ELR (cell line): ENCODE measurements at places on chromosomes 2 and 18.

DNA sequence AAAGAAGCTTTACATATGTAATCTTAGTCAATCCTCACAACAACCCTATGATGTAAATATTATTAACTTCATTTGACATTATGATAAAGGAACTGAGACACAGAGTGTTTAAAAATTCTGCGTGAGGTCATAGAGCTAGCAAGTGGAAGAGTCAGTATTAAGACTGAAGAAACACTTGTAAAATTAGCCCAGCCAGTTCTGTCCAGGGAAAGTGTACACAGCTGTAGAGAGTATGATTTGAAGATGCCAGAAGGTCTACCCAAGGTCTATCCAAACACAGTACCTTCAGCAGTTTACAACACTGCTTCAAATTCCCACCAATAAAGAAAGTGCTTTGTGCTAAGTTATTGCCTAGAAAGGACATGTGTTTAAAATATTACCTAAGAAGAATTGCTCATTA lies 51.7 kb upstream of the ITPRID2 start:
- DNase-seq, result no peak

DNA sequence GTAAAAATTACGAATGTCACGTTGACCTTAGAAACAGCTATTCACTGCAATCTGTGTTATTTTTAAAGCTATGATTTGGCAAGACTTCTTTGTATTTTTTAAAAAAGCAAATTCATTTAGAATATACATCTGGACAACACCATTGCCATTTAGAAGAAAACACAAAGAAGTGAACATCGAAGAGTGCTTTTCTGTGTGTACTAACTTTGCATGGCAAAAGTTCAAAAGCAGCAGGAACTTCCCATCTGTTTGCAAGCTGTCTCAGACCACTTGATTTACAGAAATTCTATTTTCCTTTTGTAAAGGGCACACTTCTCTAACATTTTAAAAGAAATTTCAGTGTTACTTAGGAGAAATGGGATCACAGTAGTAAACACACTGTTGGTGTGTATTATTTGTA lies 145.9 kb downstream of the CALCRL start:
- DNase-seq, result peak; percentile 7

DNA sequence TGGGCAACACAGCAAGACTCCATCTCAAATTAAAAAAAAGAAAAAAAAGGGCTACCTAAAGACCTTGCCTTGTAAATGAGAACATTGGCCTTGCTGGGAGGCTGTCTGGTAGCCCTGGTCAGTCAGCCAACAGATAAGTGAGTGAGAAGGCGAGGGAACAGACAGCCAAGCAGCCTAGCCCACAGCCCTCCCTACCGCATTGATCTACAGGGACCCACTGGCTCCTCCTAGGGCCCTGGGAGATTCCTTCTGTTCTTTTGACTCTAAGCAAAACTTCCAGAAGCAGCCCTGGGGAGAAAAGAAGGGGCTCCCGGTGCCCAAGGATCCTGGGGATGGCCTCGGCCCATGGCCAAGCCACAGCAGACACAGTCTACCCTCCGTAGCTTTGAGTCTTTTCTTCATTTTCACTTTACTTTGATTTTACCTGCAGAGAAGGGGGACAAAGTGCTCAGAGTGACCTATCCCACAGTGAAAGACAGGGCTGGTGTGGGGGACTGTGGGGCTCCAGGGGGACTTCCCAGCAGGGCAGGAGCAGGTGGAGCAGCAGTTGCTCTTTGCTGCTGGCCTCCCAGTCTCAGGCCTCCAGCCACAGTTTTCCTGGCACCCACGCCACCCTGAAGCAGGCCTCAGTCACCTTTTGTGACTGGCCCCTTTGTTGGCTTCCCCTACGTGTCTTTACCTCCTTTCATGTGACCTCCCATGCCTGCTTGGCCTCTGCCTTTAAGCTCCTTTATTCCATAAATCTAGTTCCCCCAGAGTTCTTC lies 5.1 kb downstream of the CEP68 start:
- DNase-seq, result no peak

DNA sequence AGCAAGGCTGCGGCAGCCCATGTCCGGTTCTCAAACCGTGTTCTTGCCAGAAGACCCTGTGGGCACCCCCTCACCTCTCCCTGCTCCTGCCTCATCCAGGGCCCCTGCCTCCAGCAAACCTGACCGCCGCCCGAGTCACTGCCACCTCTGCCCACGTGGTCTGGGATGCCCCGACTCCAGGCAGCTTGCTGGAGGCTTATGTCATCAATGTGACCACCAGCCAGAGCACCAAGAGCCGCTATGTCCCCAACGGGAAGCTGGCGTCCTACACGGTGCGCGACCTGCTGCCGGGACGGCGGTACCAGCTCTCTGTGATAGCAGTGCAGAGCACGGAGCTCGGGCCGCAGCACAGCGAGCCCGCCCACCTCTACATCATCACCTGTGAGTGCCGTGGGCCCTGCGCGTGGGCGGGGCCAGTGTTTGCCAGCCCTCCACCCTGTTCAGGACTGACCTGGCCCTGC lies 32.2 kb downstream of the MTERF4 start:
- no peak for DNase-seq

DNA sequence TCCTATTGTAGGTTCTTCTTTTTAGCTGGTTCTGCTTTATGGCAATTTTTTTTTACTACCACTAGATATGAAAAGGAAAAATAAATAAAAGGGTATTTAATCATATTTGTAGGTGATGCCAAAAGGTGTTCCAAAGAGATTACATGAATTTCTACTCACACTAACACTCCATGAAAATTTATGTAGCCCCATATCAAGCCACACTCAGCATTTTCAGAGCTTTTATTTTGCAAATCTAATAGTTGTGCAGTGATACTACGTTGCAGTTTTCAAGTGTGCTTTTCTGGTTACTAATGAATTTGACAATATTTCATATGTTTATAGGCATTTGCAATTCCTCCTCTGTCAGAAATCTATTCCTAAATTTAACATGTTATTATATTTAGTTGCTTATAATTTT lies 363.9 kb upstream of the TMEFF2 start:
- DNase-seq, result no peak

- DNase-seq, result no peak
These were observed 385.7 kb downstream of the HRH4 start for GRCh38 chr18:24846138-24846537.

DNA sequence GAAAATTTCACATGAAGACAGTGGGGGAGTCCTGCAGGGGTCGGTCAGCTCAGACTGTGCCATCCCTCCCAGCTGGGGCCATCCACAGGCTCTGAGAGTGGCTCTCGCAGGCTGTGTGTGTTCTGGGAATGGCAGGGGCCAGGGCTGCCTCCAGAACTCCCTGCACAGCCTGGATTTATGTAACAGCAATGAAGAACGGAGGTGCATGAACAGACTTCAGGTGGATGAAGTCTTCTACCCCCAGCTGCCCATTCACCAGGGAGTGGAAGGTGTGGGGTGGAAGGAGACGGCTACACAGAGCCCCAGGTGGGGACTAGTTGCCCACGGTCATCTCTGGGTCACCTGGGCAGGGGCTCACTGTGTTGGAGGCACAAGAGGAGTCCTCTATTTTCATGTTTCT lies 56.1 kb upstream of the HDAC4 start:
- no peak for DNase-seq

- DNase-seq, result peak; percentile 29
These were observed 11.6 kb downstream of the PDE6D start for GRCh38 chr2:231769170-231770136.

GRCh38 chr18:23641937-23642666 lies 20.6 kb downstream of the ANKRD29 start:
- DNase-seq, result no peak

DNA sequence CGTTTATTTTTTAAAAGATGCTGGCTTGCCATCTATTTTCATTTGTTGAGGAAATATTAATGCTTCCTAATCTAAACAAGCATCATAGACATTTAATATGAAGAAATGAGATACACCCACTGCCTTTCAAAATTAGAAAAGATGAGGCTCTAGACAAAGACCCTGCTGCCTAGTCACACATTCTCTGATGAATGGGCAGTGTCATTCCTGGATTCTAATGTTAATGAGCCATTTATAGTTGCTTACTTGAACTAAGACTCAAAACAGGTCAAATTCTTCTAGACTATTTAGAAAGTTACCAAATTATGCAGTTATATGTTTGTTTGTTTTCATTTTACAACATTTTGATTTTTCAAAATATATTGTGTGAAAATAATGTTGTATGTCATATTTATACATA lies 237.6 kb downstream of the CDH7 start:
- no peak for DNase-seq

GRCh38 chr18:51813740-51814139 lies 526.3 kb upstream of the DCC start:
- no peak for DNase-seq

DNA sequence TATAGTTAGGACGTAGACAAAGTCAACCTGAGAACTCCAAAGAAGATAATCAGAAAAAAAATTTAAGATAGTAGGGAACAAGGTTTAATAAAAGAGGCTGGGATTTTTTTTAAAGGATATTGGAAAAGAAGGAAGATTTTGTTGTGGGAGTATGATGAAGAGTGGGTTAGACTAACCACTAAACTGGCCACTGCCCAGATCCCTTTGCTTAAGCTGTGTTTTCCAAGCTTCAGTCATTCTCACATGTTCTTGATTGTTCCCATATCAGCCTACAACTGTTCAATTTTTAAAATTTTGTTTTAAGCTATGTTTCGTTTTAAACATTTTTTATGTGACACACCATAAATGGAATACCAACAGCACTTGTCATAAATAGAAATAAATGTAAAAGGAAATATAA lies 284.5 kb upstream of the MMADHC start:
- DNase-seq, result no peak

DNA sequence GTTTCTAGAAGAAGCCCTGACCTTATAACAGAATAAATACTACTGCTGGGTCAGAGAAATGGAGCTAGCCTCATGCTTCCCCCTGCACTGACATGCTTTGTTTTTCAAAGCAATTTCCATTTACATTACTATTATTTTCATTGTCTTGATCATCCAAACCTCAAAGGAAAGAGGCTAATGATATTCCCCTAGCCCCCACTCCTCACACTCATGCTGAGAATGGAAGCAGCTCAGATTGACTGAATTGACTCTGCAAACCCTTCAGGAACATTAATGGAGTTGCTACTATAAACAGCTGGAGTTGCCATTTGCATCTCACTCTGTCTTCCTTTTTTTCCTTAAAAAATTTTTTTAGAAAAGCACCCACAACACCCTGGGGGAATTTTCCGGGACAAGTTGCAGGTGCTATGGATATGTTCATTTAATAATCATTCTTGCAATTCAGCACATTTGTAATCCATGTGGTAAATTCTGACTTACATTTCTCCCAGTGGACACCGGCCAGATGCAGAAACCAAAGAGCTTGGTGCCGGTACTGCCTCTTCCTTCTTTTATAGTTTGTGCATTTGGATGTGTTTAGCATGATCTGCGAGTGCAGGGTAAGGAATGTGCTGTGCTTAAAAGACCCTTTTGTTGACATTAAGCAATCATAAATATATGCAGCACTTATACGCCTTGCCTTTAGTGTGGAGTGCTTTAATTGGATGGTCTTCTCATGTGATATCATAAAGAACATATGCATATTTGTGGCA lies 103.3 kb upstream of the OSR1 start:
- DNase-seq, result no peak

GRCh38 chr2:149064365-149064841 lies 25.9 kb downstream of the LYPD6B start:
- no peak for DNase-seq

GRCh38 chr2:69652206-69652605 lies 8.7 kb upstream of the AAK1 start:
- DNase-seq, result peak; percentile 98

- peak; percentile 15 for DNase-seq
These were observed 98.6 kb downstream of the BCL2L11 start for GRCh38 chr2:111219285-111219684.

DNA sequence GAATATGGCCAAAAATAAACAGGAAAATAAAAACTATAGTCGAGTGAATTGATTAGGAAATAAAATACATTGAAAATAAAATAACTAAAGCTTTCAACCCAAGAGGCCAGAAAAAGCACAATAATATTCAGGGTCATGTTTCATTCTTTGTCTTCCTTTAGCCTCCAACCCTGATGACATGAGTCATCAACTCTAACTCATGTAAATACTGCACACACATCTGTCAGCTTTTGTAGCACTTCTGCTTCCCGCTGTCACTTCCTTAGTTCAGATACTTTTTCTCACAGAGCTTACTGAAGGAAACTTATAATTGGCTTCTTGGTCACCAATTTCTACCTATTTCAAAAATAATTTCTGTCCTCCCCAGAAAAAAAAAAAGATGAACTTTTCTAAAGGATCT lies 112.8 kb downstream of the UPP2 start:
- peak; percentile 48 for DNase-seq

DNA sequence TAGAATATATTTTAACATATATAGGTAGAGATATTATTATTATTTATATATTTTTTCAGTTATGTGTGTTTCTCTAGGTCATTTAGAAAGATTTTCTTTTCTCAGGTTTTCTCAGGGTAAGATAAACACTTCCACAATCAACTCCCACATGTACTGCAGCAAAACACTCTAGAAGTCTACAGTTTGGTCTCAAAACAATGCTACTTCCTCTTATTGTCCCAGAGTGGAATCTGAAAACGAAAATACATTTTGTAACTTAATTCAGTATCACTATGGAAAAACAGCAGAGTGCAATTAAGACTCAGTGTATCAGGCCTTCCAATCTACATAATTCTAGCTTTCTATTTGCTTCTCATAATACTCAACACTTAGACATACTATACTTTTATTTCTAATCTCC lies 190.1 kb upstream of the SLC35G4 start:
- DNase-seq, result no peak

GRCh38 chr18:6589923-6590322 lies 139.6 kb upstream of the ARHGAP28 start:
- DNase-seq, result no peak

- DNase-seq, result no peak
These were observed 18.1 kb upstream of the LYPD6B start for GRCh38 chr2:149020432-149020851.

GRCh38 chr18:48399303-48400075 lies 9.7 kb downstream of the ZBTB7C start:
- no peak for DNase-seq

- no peak for DNase-seq
These were observed 14.7 kb downstream of the ARHGAP25 start for GRCh38 chr2:68749345-68749744.

GRCh38 chr2:218852911-218853667 lies 6.5 kb upstream of the WNT6 start:
- peak; percentile 69 for DNase-seq

DNA sequence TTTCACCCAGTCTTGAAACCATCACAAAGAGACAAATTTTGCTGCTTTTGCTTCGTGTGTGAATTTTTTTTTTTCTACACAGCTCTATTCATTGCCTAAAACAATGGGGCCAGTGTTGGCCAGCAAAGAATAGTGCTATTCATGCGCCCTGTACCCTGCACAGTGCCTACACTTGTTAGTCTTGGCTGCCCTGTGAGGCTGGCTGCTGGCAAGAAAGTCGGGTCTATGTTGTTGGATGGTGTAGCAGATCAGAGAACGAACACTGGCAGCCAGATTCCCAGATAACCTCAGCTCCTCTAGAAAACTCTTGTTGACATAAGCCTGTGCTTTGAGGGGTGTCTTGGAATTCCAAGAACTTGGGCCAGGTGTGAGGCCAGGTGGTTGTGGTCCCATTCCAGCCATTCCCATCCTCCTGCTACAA lies 455.7 kb upstream of the TCF4 start:
- no peak for DNase-seq

- peak; percentile 82 for DNase-seq
These were observed 217.7 kb upstream of the SLC35G4 start for GRCh38 chr18:11391661-11392060.

- no peak for DNase-seq
These were observed 791.5 kb downstream of the BCL11A start for GRCh38 chr2:59761966-59762365.

- no peak for DNase-seq
These were observed 71.7 kb upstream of the CDCA7 start for GRCh38 chr2:173282795-173283545.
